ENCODE measurements at places on chromosomes 2 and 18.

GRCh38 chr2:84808279-84808678, 72.6 kb downstream of the TRABD2A start:
- DNase-seq: no peak

- DNase-seq: no peak
Observed at GRCh38 chr2:98039085-98039756, 43.5 kb upstream of the TMEM131 start.

DNA sequence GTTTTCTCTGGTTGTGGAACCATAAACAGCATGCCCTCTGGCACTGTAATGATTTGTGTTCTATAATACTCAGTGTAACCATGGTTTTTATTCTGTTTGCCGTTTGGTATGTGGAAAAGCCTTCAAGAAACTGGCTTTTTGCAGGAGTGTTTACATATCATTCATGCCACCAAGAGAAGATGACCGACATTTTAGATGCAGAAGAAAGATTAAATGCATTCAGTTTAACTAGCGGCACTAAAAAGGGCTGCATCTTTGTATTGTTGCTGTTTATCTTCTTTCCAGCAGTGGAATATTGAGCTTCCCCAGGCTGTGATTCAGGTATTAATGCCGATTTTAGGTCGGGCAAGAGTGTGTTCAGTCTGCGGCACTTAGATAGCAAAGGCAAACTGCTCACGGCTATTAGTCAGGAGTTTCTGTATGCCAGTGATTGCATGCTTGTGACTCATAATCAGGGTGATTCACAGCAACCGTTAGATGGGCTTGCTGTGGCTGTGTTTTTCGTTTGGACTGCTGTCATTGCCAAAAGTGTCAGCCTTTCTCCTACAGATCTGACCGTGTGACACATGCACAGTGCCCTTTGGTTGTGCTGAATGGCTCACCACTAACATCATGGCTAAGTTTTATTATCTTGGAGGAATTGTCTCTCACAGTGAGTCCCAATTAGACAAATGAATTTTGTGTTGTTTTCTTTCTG, 479.7 kb downstream of the PARD3B start:
- no peak for DNase-seq

- DNase-seq: no peak
Observed at GRCh38 chr2:235467588-235467987, 26.3 kb upstream of the AGAP1 start.

GRCh38 chr18:75244351-75245313, 34.0 kb downstream of the TSHZ1 start:
- no peak for DNase-seq

DNA sequence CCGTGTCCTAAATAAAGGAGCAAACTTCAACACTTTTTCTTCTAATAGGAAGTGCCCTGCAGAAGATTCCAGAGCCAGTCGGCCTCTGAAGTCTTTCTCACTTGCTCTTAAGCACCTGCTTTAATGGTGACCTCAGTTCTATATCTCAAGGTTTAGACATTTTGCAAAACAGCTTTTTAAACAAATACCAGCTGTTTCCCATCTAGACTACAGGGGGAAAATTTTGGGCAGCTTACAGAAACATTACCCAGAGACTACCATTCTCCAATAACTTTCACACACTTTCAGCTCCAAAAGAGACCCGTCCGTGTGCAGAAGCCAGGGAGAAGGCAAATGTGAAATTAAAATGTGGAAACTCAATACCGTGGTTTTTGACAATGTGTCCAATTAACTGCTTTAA, 285.3 kb upstream of the CCDC68 start:
- DNase-seq: no peak

DNA sequence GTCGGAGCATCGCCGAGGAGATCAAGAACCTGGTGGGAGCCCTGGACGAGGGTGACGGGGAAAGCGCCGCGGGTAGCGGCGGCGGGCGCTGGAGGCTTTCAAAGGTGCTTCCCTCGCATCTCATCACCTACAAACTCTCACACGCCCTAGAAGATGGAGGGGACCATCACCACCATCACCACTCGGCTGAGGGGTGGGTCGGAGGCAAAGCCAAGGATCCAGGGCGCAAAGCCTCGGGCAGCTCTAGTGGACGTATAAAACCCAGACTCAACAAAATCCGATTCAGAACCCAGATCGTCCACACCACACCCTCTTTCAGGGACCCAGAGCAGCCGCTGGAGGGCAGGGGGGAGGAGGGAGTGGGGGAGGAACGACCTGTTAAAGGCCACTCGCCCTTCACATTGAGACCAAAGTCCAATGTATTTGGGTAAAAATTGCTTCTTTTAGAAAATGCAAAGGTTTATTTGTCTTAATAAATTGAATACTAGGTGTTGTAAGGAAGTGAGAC, 1.5 kb downstream of the SOWAHC start:
- no peak for DNase-seq

Measured in activated gamma-delta T cell treated with anti-CD3 and anti-CD28 coated beads, Interleukin-2, amount 50 U/mL, for 16 hours (primary cell).